ENCODE measurements at places on chromosomes 3 and 15.

GRCh38 chr15:41809526-41810220, 18.2 kb upstream of the JMJD7 start:
- no peak for DNase-seq

DNA sequence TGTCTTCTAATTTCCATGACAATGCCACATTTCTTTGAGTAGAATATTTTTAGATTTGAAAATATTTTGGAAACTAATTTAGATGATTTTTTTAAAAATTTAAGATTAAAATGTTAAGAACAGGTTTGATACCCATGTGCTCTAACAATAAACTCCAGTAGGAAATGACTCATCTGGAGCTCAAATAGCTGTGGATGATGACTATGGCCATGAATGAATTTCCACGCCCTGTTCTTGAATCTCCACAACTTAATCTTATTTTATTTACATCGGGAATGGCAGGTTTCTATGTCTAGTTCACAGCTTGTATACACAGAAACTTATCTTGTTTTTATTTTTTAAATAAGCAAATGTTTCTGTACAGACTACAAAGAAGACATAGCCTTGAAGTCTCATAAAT, 726.8 kb downstream of the NAALADL2 start:
- DNase-seq: no peak

- no peak for DNase-seq
Observed at GRCh38 chr3:29072611-29073010, 208.3 kb upstream of the RBMS3 start.

- DNase-seq: no peak
Observed at GRCh38 chr3:157092230-157092629, 67.7 kb downstream of the CCNL1 start.

GRCh38 chr3:152728231-152728980, 106.5 kb upstream of the P2RY1 start:
- DNase-seq: no peak

- DNase-seq: no peak
Observed at GRCh38 chr15:71448688-71449114, 333.4 kb downstream of the THSD4 start.
